ENCODE measurements at places on chromosomes 4 and X. TPM values are rescaled to one million over a fixed set of nuclear protein-coding genes. Genes with fewer than 3 reads are reported as not detected.
A peak's percentile ranks its signal among the peaks of the same experiment; 100 is the strongest.

DNA sequence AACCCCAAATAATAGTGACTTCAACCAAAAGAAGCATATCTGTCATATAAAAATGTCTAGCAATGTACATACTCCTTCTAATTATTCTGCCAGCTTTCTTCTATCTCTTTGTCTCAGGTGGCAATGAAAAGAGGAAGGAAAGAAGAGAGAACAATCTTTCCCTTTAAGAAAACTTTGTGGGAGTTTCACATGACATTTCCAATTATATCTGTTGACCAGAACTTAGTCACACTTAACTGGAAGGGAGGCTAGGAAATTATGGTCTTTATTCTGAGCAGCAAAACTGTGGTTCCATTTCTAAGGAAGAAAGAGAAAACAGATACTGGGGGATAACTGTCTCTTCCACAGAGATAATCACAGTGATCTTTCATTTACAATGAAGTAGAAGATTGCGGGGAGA is 12.9 kb upstream of the MAOA start:
- no peaks in the 10 kb centered on the region for H3K36me3 ChIP-seq
- H3K27me3 ChIP-seq: no peaks in the 10 kb centered on the region
- H3K4me1 ChIP-seq: no peaks in the 10 kb centered on the region
- H3K27ac ChIP-seq: no peak overlapping the region
- H3K4me3 ChIP-seq: no peak overlapping the region

DNA sequence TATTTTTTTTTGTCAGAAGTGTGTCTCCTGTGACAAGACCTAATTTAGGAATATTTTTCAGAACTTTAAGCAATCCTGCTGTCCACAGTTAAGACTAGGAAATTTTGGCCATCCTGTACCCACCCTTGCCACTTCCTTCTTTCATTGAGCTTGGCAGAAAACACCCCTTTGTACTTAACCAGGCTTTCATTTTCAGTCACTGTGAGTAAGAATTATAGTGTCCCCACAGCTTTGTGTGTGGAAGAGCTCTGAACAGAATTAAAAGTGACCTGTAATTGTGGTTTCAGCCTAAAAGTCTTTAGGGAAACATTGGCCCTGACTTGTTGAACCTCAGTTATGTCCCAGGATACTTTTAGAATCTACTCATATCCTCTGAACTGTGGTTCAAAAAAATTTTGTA is 153.7 kb upstream of the BMP3 start:
- no peaks in the 10 kb centered on the region for H3K36me3 ChIP-seq
- H3K27me3 ChIP-seq: no peaks in the 10 kb centered on the region
- H3K27ac ChIP-seq: no peak overlapping the region
- no peaks in the 10 kb centered on the region for H3K4me1 ChIP-seq
- no peak for DNase-seq

DNA sequence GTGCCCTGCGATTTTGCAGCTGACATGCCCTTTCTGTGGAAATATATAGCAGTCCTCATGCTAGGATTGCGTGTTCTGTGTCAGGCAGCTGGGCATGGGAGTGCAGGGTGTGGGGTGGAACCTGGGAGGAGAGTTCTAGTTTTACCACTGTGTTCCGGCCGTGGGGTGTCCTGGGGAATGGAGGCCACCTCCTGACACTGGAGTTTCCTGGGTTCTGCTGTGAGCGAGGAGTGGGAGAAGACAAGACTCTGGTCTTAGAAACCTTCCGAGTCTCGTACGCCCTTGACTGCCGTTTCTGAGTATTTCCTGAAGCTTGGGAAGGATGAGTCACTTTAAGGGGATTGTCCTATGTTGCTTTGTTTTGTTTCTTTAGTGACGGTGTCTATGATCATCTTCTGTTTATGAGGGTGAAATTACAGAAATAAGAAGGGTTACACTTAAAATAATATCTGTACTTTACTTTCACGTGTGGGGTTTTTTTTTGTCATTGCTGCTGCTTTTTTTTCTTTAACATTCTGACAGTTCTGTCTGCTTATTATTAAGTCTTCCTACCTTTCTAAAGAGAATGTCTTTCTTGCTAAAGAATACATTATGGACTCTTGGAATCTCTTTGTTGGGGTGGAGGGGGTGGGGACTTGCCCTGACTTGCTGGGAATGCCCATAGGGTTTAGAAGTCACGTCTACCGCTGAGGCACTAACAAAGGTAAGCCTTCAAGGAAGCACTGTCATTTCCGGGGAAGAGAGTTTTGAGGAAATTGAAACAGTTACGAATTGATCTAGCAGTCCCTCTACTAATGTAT is 19.1 kb downstream of the CD99 start:
- H3K27ac ChIP-seq: peak overlapping the region; percentile 33
- no peak overlapping the region for H3K4me3 ChIP-seq
- peaks cover 14% of the 10 kb centered on the region for H3K36me3 ChIP-seq
- DNase-seq: peak; percentile 88

GRCh38 chrX:41661366-41662095 is 27.2 kb upstream of the GPR34 start:
- H3K27me3 ChIP-seq: no peaks in the 10 kb centered on the region
- H3K36me3 ChIP-seq: peaks cover 5% of the 10 kb centered on the region
- H3K4me3 ChIP-seq: no peak overlapping the region
- DNase-seq: peak; percentile 56
- H3K4me1 ChIP-seq: peaks cover 2% of the 10 kb centered on the region

DNA sequence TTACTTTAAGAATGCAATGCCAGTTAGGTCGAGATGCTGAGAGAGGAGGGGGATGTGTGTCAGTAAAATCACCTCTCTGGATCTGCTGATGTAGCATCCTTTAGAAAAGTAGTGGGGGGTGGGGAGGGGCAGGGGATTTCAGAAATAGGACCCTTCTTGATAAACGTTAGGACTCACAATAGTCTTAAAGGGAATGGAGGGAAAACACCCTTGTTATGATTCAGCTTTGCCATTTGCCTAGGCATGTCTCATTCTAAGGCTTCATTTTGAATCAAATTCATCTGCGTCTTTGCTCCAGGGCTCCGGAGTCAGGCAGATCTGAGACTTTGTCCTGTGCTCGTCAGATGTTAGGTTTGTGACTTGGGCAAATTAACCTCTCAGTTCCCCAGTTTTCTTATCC is 879 bp downstream of the SH2D1A start:
- H3K27ac ChIP-seq: no peak overlapping the region
- no peak for DNase-seq
- H3K36me3 ChIP-seq: no peaks in the 10 kb centered on the region
- no peaks in the 10 kb centered on the region for H3K4me1 ChIP-seq
- H3K27me3 ChIP-seq: no peaks in the 10 kb centered on the region

GRCh38 chr4:121428721-121429120 is 47.9 kb upstream of the QRFPR start:
- no peak overlapping the region for H3K4me3 ChIP-seq
- no peaks in the 10 kb centered on the region for H3K36me3 ChIP-seq
- no peaks in the 10 kb centered on the region for H3K4me1 ChIP-seq
- peak; percentile 22 for DNase-seq

RAB40AL gene
- 0.28 TPM for total RNA-seq

GABRE gene
- total RNA-seq: 1.3 TPM

Data from IMR-90 (cell line).